ENCODE measurements at places on chromosomes 7 and 10. TPM values are rescaled to one million over a fixed set of nuclear protein-coding genes. Genes with fewer than 3 reads are reported as not detected.

MYO1G gene
- total RNA-seq: under 0.01 TPM

TAC1 gene
- total RNA-seq: not detected

EIF5AL1 gene
- 1.1 TPM for total RNA-seq

FBXL15 gene
- 9.7 TPM for total RNA-seq

TBC1D12 gene
- 10.7 TPM for total RNA-seq

LRMDA gene
- total RNA-seq: 37.8 TPM

THAP5 gene
- total RNA-seq: 45.1 TPM

FANK1 gene
- total RNA-seq: 0.67 TPM

GRID2IP gene
- not detected for total RNA-seq

FAM20C gene
- total RNA-seq: 5.3 TPM

RBP3 gene
- not detected for total RNA-seq

RARRES2 gene
- not detected for total RNA-seq

EPHA1 gene
- total RNA-seq: not detected

CHN2 gene
- total RNA-seq: 2.6 TPM

GIMAP5 gene
- 0.36 TPM for total RNA-seq

HOXA6 gene
- total RNA-seq: 0.33 TPM

FRMPD2 gene
- not detected for total RNA-seq

ADARB2 gene
- not detected for total RNA-seq

MSMB gene
- not detected for total RNA-seq

GRM3 gene
- total RNA-seq: not detected

PNLIPRP2 gene
- not detected for total RNA-seq

DGKI gene
- 1.5 TPM for total RNA-seq

CYP2E1 gene
- 0.69 TPM for total RNA-seq

ELFN1 gene
- 2.8 TPM for total RNA-seq

ATRNL1 gene
- total RNA-seq: 7.7 TPM

ELAPOR2 gene
- 5.6 TPM for total RNA-seq

AKR1D1 gene
- not detected for total RNA-seq

SPDYE1 gene
- total RNA-seq: not detected

CYP3A4 gene
- total RNA-seq: not detected

ECHDC3 gene
- 19.0 TPM for total RNA-seq

RAB19 gene
- not detected for total RNA-seq

VWA2 gene
- not detected for total RNA-seq

SKIDA1 gene
- 0.62 TPM for total RNA-seq

CCDC7 gene
- 6.9 TPM for total RNA-seq

NEURL1 gene
- under 0.01 TPM for total RNA-seq

OR6B1 gene
- not detected for total RNA-seq

THSD7A gene
- under 0.01 TPM for total RNA-seq

PCGF6 gene
- total RNA-seq: 10.6 TPM

DHX32 gene
- total RNA-seq: 49.4 TPM

KIF5B gene
- total RNA-seq: 152 TPM
